ENCODE measurements at places on chromosomes 16 and 17. TPM values are rescaled to one million over a fixed set of nuclear protein-coding genes. Genes with fewer than 3 reads are reported as not detected.

Gene MYH13
- total RNA-seq = 1.0 TPM

Gene NXPH3
- 5.3 TPM for total RNA-seq

Gene HAS3
- total RNA-seq = 4.5 TPM

Gene CFAP119
- 15.5 TPM for total RNA-seq

Gene RPTOR
- total RNA-seq = 32.5 TPM

Gene TERB1
- total RNA-seq = not detected

Gene PHOSPHO1
- total RNA-seq = 3.2 TPM

Gene CCL15
- total RNA-seq = not detected

Gene RAB11FIP4
- total RNA-seq = 36.1 TPM

Gene HP
- 53.3 TPM for total RNA-seq

All from upper lobe of left lung (tissue), 6 donors.